CMK (cell line): ENCODE measurements at places on chromosomes 5 and 9.

GRCh38 chr9:127049044-127049443 is 73.4 kb downstream of the ANGPTL2 start:
- DNase-seq, result no peak

DNA sequence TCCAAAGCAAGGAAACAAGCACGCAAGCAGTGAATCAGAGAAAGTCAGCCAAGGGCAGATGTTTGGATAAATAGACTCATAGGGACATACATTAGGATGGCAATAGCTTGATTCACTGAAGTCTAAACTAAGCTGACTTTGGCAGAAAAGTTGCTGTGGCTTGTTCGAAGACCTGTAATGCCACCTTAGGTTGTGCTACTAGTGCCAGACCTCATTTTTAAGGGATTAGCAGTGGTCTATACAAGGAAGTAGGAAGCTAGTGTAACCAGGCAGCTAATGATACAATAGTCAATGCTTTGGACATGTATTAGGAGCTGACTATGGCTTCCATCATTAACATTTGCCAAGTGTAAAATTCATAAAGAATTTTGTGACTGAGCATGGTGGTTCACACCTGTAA is 63.1 kb downstream of the FCHO2 start:
- DNase-seq, result no peak

DNA sequence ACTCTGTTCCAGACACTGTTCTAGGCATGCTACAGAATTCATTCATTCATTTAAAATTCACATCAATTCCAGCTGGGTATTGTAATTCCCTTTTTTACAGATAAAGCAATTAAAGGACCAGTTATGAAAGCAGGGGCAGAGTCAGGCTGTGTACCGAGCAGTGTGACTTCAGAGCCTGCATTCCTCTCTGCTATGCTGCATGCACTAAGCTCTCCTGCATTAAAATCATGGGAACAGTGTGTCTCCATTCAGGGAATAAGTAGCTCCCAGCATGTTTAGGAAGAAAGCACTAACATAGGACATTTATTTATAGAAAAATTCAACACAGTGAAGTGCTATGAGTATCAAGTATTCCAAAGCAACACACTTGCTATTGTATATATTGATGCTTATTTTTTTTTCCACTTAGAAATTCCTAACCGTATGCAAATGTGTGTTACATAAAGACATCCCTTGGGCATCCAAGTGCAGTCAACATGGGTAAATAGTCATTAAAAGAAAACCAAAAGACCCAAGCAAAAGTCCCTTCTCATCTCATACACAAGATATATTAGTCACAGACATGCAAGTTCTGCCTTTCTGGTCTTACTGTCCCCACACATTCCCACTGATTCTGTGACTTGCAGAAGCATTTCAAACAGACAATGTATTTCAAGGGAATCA is 173.7 kb downstream of the GABRB2 start:
- no peak for DNase-seq

DNA sequence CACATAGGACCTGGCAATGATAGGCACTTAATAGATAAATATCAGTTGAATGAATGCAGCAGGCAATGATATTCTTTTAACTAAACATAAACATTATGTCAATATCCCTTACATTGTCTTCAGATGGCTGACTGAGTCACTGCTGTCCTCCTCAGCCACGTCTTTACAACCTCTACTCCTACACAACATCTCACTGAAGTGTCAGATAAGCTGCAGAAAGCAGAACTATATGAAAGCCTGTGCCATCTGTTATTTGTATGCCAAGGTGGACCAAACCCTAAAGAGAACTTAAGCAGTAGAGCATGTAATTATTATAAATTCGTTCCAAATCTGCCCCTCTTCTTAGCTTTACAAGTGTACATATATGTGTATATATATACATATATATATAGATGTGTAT is 271.2 kb downstream of the RASEF start:
- no peak for DNase-seq

DNA sequence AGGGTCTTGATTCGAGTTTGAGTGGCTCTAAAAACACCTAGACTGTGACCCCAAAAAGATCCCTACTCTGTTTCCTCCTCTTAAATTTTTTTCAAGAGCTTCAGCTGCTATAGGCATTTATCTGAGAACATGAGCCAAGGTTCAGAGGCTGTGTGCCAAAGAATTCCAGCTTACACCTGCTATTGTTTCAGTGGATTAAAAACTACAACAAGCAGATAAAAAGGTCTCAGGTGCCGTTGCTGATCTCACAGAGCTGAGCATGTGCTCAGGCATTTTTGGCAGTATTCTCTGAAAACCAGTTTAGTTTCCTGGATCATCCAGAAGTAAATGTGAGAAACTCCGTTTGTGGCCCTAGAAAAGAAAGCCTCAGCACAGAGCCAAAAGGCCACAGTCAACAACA is 349.2 kb downstream of the DEPDC1B start:
- no peak for DNase-seq
